Cortex of kidney (tissue), 1 donor: ENCODE measurements at places on chromosomes 4 and X.

DNA sequence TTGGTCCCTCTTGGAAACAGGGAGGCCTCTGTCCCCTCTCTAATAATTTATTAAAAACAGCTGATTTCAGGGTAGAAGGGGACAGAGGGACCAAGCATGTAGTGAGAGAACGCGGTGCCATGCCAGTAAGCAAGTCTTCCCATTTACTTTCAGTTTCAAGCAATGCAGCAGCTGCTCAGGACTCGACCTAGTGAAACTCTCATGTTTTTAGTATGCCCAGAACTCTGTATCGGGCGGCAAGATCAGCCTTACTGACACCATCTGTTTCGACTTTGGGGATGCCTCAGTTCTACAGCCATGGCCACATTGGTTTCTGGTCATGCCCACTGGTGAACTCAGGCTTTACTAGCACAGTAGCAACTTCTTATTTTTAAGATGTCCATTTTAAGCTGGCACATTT lies 40.6 kb downstream of the ZNF81 start:
- no peak for DNase-seq

DNA sequence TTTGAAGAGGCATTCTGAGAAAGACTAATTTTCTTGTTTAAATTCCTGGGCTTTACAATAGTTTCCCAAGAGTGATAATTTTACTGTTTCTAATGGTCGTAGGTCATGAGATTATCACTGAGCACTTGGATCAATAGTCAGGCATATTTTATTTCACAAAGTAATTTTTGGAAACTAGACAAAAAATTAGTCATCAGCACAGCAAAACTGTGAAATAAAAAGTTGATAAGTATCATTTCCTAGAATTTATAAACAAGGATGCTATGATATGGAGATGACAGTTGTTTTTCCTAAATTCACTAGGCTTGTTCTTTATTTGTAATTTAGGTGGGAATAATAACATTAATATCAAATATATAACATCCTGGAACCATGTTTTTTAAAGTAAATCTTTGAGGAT lies 33.0 kb downstream of the SULT1B1 start:
- no peak for DNase-seq

GRCh38 chr4:42710329-42710728 lies 53.4 kb upstream of the ATP8A1 start:
- no peak for DNase-seq

DNA sequence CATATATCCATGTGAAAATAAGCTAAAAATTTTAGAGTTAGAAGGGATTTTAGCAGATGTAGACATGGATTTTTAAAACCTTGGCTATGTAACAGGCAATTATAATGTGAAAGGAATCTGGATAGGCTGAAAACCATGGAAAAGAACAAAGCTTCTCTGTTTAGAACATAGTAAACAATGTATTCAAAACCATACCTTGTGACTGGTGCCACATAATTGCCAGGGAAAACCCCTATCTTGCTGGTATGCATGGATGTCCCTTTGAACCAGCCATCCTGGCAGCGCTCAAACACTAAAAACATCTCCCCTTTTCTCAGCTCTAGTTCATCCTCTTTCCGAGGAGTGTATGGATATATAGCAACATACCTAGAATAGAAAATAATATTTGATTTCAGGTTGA lies 110.6 kb upstream of the CBR4 start:
- DNase-seq = no peak

DNA sequence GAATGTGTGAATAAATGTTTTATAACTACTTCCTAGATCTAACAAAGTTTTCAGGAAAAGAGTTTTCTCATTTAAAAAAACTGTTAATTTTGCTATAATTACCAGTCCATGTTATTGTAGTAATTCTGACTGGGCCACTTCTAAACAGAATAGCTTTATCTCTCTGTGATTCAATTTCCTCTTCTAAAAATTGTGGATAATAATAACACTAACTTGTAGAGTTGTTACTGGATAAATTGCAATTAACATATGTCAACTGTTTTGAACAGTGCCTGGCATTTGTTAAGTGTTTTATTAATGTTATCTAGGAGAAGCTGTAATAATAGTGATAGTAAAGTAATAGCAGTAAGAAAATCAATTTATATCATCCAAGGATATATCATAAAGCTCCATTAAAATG lies 162.3 kb downstream of the BTC start:
- no peak for DNase-seq

- no peak for DNase-seq
These were observed 92.0 kb downstream of the TMEM144 start for GRCh38 chr4:158302076-158302866.

DNA sequence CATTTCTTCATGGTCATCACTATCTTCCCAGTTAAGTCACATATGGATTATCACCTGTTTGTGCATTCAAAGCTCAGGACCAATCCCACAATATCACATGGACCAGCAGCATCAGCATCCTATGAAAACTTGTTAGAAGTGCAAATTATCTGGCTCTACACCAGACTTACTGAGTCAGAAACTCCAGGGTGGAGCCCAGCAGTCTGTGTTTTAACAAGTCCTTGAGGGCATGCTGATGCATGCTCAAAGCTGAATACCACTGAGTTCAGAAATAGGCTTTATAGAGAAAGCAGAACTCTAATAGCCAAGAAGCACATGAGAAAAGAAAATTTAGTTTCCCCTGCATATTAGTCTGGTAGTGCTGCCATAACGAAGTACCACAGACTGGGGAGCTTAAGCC lies 62.4 kb upstream of the GABRQ start:
- no peak for DNase-seq

DNA sequence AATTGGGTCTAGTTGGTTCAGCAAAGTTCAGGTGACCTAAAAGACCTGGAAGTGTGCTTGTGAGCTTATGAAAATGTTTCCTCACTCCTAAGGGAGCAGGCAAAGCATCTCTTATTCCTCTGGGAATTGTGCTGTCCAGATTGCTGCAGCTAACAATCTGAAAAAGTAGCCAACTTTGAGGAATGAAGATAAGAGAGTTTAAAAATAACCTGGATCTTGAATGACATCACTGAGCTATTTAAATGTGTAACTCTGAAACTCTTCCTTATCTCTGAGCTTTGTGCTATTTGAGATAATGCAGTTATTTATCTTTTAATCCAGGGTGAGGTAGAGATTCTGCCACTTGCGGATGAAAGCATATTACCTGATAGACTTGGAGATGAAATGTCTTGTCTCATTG lies 384.8 kb downstream of the PPP4R3C start:
- DNase-seq = no peak

DNA sequence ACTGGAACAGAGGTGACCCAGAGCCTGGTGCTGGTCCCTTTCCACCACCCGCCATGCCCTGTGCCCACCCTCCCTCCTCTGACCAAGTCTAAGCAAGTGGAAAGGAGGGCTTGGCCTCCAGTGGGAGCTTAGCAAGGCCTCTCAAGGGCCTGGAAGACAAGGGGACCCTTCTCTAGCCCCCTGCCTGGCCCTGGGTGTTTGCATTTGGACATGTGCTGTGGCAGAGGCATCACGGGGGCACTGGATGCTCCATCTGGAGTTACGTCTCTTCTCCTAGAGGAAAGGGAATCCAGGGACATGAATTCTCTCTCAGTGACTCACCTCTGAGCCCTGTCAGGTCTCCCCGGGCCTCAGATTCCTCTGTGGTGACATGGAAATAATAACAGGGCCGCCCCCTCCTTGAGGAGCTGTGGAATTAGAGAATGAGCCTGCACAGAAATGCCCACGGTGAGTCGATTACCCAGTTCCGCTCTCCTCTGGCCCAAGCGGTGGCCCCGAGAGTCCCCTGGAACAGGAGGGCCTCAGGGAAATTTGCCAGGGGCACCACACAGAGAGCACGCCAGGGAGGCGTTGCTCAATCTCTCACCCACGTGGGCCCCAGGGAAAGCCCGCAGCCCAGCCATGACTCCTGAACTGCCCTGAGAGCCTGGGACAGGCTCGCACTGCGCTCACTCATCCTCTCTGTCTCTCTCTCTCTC lies 189.6 kb downstream of the BCOR start:
- DNase-seq = no peak

DNA sequence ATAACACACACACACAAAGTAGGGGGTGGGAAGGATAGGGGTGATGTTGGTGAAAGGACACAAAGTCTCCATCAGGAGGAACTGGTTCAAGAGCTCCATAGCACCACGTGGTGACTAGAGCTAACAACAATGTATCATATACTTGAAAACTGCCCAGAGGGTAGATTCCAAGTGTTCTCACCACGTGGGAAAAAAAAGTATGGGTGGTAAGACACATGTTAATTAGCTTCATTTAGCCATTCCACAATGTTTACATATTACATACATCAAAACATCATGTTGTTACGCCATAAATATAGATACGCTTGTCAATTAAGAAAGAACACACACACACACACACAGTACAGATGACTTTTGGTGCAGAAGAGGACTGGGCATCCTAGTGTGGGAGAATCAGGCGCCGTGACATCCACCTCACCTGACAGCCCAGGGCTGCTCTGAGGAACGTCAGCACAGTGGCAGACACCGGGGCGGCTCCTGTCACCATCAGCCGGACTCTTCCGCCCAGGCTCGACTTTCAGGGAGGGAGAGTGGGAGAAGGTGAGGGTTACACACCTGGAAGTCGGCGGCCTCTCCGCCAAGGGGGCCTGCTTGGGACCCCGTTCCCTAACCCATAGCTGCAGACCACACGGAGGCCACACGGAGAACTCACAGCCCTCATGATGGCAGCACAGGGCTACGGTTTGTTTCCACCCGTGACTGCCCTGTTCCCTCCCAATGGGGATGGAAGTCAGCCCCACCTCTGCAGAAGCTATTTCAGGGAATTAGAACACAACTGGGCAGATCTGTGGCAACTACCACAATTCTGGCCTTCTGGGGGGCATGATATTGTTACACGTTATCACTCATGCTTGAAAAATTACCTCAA lies 31.8 kb upstream of the CENPU start:
- no peak for DNase-seq

DNA sequence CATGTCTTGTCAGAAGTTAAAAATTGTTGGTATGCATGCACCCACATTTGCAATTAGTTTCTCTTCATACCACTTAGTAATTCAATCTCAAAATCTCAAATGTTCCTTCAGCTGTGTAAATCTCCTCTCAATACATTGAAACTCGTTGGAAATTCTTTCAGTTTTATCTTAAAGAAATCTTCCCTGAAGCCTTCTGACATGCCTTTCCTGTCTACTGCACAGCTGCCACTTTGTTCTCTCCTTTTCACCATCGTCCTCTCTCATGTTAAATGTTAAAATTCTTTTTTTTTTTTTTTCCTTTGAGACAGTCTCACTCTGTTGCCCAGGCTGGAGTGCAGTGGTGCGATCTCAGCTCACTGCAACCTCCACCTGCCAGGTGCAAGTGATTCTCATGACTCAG lies 30.9 kb downstream of the MCUB start:
- DNase-seq = no peak

DNA sequence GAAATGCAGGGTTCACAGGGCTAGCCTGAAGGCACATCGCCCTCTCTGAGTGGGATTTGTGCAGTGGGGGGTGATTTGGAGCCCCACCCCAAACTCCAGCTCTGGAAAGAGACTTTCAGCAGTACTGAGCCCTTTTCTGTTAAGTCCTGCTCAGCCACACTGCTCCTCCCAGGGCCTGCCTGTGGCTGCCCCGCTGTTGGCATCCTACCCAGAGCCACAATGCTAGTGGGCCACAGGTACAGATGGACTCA lies 52.7 kb downstream of the CXorf49B start:
- no peak for DNase-seq

- DNase-seq = no peak
These were observed 371.7 kb downstream of the BCOR start for GRCh38 chrX:39725928-39726619.

GRCh38 chrX:4690521-4690920 lies 977.1 kb upstream of the PRKX start:
- no peak for DNase-seq

- no peak for DNase-seq
These were observed 24.9 kb downstream of the CXCL8 start for GRCh38 chr4:73765296-73765695.

- no peak for DNase-seq
These were observed 940.3 kb upstream of the ADGRL3 start for GRCh38 chr4:60259781-60260180.

- DNase-seq = no peak
These were observed 1071.8 kb downstream of the CCSER1 start for GRCh38 chr4:91198951-91199350.

DNA sequence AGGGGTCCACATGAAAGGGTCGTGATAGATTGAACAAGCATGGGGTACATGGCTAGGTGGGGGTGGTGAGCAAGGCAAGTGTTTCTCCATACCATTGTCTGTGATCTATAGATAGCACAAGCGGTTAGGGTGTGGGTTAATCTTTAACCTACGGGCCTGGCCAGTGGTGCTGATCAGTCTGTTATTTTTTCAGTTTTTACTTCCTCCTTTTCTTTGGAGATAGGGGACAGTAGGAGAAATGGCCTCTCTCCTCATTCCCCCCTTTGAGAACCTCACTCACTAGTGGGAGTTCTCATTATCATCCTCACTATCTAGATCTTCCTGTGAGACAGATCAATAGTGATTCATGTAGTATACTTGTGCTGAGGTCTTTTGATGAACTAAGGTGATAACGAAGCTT lies 16.2 kb upstream of the GPKOW start:
- DNase-seq = no peak

DNA sequence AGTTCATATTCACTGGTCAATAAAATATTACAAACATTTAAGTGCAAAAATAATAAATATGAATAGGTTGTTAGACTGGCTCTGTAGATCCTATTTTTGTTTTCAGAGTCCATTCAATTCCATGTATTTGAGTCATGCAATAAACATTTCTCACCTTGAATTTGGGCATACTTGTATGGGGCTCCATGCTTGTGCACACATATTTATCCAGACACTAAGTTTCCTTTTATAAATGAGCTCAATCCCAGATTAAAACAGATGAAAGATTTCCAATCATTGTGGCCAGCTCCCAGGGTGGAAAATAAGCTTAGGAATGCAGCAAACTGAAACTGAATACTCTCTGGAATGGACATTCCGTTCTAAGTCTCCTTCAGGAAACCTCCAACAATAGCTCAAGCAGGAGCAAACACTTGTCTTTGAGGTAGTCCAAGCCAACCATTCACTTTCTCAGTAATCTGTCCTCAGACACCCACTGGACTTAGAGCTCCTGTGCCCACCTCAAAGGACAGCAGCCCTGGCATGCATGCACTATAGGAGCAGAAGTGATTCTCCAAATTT lies 16.4 kb downstream of the DMD start:
- DNase-seq = no peak
